ENCODE measurements at places on chromosomes 11 and 22.

GRCh38 chr11:114783805-114784204 is 105.5 kb downstream of the NXPE2 start:
- H3K27ac ChIP-seq = no peak overlapping the region
- no peak overlapping the region for H3K4me3 ChIP-seq
- no peak for DNase-seq
- peaks cover 3% of the 10 kb centered on the region for H3K27me3 ChIP-seq
- H3K36me3 ChIP-seq = no peaks in the 10 kb centered on the region

GRCh38 chr11:99973993-99974392 is 713.1 kb upstream of the ARHGAP42 start:
- no peak overlapping the region for H3K4me3 ChIP-seq
- no peak for DNase-seq

DNA sequence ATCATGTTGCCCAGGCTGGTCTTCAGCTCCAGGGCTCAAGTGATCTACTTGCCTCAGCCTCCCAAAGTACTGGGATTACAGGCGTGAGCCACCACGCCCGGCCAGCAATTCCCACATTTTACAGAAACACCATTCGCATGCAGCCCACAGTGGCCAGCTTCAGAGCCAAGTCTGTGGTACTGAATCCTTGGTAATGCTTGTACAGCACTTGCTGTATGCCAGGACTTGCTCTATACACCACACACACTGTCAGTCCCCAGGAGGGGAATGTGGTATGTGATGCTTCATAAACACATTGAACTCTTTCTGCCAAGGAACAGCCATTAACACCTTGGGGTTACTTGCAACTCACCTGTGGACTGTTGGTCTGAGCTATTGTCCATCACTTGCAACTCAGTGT is 119.4 kb downstream of the MED15 start:
- no peaks in the 10 kb centered on the region for H3K36me3 ChIP-seq
- no peaks in the 10 kb centered on the region for H3K27me3 ChIP-seq
- no peak overlapping the region for H3K27ac ChIP-seq
- no peaks in the 10 kb centered on the region for H3K4me1 ChIP-seq
- no peak for DNase-seq
- H3K4me3 ChIP-seq = no peak overlapping the region

DNA sequence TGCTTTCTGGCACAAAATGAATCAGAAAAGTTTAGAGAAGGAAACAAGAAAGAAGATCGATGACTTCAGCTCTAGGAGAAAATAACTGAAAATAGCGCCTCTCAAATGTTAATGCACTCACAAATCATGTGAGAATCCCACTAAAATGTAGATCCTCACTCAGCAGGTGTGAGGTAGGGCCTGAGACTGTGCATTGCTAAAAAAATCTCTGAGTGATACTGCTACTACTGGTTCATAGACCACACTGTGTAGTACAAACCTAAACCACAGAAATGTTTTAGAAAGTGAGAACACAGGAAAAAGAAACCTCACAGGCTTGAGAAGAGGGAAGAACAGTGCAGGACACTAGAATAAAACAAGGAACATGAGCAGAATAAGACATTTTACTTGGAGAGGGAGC is 2.0 kb downstream of the OR8D4 start:
- no peak for DNase-seq
- H3K27ac ChIP-seq = no peak overlapping the region
- H3K4me1 ChIP-seq = no peaks in the 10 kb centered on the region
- H3K4me3 ChIP-seq = no peak overlapping the region

DNA sequence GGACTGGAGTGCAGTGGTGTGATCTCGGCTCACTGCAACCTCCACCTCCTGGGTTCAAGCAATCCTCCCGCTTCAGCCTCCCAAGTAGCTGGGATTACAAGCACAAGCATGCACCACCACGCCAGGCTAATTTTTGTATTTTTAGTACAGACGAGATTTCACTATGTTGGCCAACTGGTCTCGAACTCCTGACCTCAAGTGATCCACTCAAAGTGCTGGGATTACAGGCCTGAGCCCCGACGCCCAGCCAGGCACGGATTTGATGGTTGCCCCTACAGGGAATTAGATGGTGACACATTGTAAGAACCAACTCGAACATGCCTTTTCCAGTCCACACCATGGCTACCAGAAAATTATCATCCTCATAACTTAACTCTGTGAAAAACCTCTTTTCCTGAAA is 26.8 kb upstream of the RTL6 start:
- no peak overlapping the region for H3K27ac ChIP-seq
- H3K4me1 ChIP-seq = no peaks in the 10 kb centered on the region
- no peak for DNase-seq
- H3K4me3 ChIP-seq = no peak overlapping the region

DNA sequence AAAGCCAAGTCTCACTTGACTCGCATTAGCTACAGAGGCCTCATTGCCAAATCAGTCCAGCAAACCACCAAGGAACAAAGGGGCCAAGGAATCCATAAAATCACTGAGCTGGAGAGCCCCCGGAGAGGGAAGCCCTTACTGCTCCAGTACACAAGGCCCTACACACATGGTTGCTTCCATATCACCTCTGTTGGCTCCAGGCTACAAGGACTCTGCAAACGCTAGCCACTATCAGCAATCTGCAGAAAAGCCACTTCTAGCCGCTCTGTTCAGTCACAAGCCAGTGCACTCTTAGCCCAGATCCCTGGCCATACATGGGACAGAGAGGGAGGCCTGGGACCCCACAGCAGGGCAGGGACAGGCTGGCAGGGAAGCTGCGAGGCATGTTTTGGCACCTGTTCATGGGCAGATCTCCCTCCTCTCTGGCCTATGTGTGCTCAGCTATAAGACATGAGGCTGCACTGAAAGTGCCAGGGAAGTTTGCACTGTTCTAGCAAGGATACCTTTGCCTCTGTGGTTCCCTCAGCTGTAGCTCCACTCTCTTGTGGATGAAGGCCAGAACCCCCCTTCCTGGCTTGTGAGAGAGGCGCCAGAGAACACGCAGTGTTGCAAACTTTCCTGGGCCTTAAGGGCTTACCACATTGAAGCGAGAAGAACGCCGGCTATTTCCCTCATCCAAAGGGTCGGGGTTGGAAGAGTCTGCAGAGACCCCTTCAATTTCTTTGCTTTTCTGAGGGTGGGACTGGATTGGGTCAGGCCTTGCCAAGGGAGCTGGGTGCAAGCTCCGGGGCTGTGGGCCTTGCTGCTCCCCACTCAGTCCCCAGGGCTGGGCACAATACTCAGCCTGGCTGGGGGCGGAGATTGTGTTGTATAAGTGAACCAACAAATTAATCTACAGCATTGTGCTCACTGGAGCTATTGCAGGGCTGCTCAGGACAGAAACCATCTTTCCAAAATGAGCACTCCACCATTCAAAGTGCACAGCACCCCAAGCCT is 108.7 kb upstream of the PITPNB start:
- H3K36me3 ChIP-seq = no peaks in the 10 kb centered on the region
- no peaks in the 10 kb centered on the region for H3K4me1 ChIP-seq
- DNase-seq = no peak
